ENCODE measurements at places on chromosomes 6 and 20. TPM values are rescaled to one million over a fixed set of nuclear protein-coding genes. Genes with fewer than 3 reads are reported as not detected.

DNA sequence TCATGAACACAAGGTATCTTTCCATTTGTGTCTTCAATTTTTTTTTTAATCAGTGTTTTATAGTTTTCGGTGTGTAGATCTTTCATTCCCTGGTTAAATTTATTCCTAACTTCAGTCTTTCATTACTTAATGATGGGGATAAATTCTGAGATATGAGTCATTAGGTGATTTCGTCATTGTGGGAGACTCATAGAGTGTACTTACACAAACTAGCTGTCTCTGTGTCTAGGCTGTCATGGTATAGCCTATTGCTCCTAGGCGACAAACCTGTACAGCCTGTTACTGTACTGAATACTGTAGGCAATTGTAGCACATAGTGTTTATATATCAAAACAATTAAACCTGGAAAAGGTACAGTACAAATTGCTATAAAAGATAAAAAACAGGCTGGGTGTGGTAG, 42.1 kb downstream of the SMAP1 start:
- no peak overlapping the region for H3K4me3 ChIP-seq
- H3K27ac ChIP-seq: no peak overlapping the region
- H3K4me1 ChIP-seq: peaks cover 6% of the 10 kb centered on the region
- no peak for DNase-seq

GRCh38 chr20:829551-829950, 4.0 kb upstream of the FAM110A start:
- H3K36me3 ChIP-seq: no peaks in the 10 kb centered on the region
- H3K27ac ChIP-seq: no peak overlapping the region
- no peaks in the 10 kb centered on the region for H3K27me3 ChIP-seq
- no peak for DNase-seq
- no peak overlapping the region for H3K4me3 ChIP-seq

GRCh38 chr20:45950330-45950646, 15.8 kb downstream of the PCIF1 start:
- H3K36me3 ChIP-seq: no peaks in the 10 kb centered on the region
- H3K27me3 ChIP-seq: no peaks in the 10 kb centered on the region
- peaks cover 9% of the 10 kb centered on the region for H3K4me1 ChIP-seq
- DNase-seq: no peak
- peak overlapping the region; percentile 96 for H3K27ac ChIP-seq

GRCh38 chr20:59985864-59986263, 27.6 kb downstream of the CDH26 start:
- no peaks in the 10 kb centered on the region for H3K27me3 ChIP-seq
- H3K27ac ChIP-seq: no peak overlapping the region
- DNase-seq: no peak
- H3K4me3 ChIP-seq: no peak overlapping the region

DNA sequence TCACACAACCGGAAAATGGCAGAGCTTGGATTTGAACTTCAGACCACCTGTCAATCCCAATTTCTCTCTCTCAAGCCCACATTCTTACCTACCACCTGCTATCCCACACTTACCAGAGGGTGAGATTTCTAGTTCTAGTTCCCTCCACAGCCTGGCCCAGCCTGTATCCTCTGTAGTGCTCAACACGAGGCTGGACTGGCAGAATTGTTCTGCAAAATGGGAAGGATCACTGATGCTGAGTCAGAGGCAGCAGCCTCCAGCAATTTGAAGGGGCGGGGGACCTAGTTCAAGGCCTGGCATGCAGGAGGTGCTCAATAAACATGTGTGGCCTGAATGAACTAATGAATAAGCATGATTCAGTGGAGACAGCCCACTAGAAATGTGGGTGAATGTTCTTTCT, 53.6 kb upstream of the TTPAL start:
- H3K27me3 ChIP-seq: no peaks in the 10 kb centered on the region
- no peak for DNase-seq
- no peaks in the 10 kb centered on the region for H3K4me1 ChIP-seq
- H3K4me3 ChIP-seq: no peak overlapping the region
- H3K36me3 ChIP-seq: no peaks in the 10 kb centered on the region

GRCh38 chr6:165922309-165922794, 245.3 kb downstream of the TBXT start:
- H3K4me1 ChIP-seq: no peaks in the 10 kb centered on the region
- H3K27me3 ChIP-seq: no peaks in the 10 kb centered on the region
- no peak for DNase-seq
- no peak overlapping the region for H3K4me3 ChIP-seq
- H3K36me3 ChIP-seq: no peaks in the 10 kb centered on the region
- H3K27ac ChIP-seq: no peak overlapping the region

DNA sequence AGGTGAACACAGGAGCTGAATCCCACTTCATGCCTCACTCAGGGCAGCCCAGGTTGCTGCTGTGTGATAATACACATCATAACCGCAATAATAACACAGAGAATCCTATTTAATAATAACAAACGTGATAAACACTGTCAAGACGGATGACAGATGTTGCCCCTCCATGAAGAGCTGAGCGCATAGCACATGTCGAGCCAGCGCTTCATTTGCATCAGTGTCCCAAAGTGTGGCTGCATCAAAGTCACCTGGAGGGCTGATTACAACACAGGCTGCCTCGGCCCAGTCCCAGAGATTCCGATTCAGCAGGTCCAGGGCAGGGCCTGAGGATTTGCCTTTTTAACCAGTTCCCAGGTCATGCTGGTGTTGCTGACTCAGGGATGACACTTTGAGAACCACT, 198.5 kb downstream of the QKI start:
- no peak overlapping the region for H3K27ac ChIP-seq
- no peaks in the 10 kb centered on the region for H3K36me3 ChIP-seq
- H3K4me3 ChIP-seq: no peak overlapping the region
- no peaks in the 10 kb centered on the region for H3K4me1 ChIP-seq

DNA sequence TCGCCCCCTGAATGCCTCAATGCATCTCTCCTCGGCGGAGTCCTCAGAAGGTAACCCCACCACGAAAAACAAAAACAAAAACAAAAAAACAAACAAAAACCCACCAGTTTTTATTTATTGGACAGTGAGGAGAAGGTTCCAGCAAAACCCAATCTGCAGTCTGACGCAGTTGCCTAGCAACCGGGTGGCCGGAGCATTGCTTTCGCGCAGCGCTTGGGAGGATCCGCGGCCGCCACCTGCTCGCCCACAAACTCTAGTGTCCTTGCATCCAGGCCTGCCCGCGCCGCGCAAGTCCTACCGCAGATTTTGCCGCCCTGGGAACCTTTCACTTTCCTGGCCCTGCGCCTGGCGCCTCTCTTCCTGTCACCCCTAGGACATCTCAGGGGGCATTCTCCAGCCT, 17.6 kb downstream of the TFAP2B start:
- H3K27ac ChIP-seq: no peak overlapping the region
- H3K4me1 ChIP-seq: no peaks in the 10 kb centered on the region
- H3K36me3 ChIP-seq: no peaks in the 10 kb centered on the region
- DNase-seq: no peak
- no peak overlapping the region for H3K4me3 ChIP-seq

DNA sequence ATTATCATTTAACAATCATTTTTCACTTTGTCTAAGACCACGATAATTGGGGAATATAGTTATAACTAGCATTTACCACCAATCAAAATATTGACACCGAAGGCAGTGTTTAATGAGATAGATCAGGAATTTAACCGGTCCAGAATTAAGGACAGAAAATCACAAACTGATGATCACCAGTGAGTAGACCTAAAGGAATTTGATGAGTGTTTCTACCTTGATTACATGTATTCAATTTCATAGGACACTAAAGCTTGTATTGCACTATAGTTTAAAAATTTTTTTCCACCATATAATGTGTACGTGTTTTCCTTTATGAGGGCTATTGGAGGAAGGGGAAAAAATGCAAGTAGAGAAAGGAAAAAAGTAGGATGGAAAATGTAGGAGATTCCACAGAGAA, 22.6 kb upstream of the ARHGAP18 start:
- DNase-seq: no peak
- no peaks in the 10 kb centered on the region for H3K36me3 ChIP-seq
- no peaks in the 10 kb centered on the region for H3K4me1 ChIP-seq
- no peaks in the 10 kb centered on the region for H3K27me3 ChIP-seq
- no peak overlapping the region for H3K27ac ChIP-seq

DNA sequence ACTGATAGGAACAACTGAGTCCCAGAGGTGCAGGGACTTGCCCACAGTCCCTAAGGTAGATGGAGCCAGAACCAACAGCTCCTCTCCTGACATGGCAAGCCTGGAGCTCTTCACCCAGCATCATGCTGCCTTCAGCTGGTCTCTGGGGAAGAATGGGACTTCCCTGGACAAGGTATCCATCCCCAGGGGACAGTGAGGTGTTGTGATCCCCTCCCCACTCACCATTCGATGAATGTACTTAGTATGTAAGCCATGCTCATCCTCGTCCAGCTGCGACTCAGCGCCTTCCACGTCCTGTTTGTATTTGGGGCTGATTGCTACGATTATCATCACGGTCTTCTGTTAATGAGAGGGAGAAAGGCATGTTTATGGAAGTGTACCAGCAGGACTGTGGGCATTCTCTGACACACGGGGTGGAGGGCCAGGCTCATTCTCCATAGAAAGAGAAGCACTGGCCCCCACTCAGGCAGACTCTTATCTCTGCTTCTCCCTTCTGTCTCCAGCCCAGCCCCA, 39.4 kb downstream of the TRAF3IP2 start:
- DNase-seq: no peak
- no peaks in the 10 kb centered on the region for H3K27me3 ChIP-seq
- H3K4me3 ChIP-seq: no peak overlapping the region
- H3K36me3 ChIP-seq: peaks cover 28% of the 10 kb centered on the region

- no peaks in the 10 kb centered on the region for H3K27me3 ChIP-seq
- peaks cover 27% of the 10 kb centered on the region for H3K4me1 ChIP-seq
- H3K27ac ChIP-seq: peak overlapping the region; percentile 69
- H3K36me3 ChIP-seq: no peaks in the 10 kb centered on the region
- H3K4me3 ChIP-seq: no peak overlapping the region
Observed at GRCh38 chr6:170317718-170318117, 11.2 kb downstream of the FAM120B start.

- H3K27ac ChIP-seq: peak overlapping the region; percentile 1
- no peaks in the 10 kb centered on the region for H3K27me3 ChIP-seq
- H3K4me3 ChIP-seq: no peak overlapping the region
- H3K36me3 ChIP-seq: no peaks in the 10 kb centered on the region
- H3K4me1 ChIP-seq: peaks cover 62% of the 10 kb centered on the region
- DNase-seq: no peak
Observed at GRCh38 chr6:13427801-13428582, 59.4 kb downstream of the GFOD1 start.

DNA sequence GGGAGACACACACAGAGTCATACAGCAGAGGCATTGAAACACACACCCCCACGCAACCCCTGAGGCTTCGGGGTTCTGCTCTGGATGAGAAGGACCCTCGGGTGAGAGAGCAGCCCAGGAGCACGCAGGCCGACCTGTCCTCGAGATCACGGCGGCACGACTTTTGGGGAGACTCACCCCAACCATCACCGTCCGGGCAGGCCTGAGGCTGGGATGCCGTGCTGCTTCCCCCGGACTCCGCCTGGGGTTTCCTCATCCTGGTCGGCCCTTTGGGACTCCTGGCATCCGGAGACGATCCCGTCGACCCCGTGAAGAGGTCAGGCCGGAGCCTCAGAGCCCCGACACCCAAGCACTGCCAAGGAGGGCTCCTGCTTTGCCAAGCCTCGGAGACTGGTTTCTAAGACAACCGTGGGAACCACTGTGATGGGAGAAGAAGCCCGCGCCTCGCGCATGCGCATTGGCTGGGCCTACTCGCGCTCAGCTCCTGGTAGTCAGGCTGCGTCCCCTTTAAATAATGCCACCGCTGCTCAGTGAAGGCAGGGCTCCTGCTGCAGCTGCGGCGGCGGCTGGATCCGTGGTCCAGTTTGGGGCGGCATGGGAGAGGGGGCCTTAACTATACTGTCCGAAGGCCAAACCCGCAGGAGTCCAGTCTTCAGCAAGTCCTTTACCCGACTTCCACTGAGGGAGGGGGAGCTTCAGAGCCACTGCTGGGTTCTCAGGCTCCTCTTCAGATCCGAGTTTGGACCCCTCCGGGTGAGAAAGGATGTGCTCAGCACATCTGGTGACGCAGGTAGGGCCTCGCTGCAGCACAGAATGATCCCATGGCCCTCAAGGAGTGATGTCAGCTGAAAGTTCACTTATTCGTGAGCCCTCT, 171.4 kb upstream of the ZNF337 start:
- no peak overlapping the region for H3K27ac ChIP-seq
- H3K36me3 ChIP-seq: no peaks in the 10 kb centered on the region
- DNase-seq: peak; percentile 50
- H3K4me1 ChIP-seq: peaks cover 11% of the 10 kb centered on the region
- H3K4me3 ChIP-seq: peak overlapping the region; percentile 51

DNA sequence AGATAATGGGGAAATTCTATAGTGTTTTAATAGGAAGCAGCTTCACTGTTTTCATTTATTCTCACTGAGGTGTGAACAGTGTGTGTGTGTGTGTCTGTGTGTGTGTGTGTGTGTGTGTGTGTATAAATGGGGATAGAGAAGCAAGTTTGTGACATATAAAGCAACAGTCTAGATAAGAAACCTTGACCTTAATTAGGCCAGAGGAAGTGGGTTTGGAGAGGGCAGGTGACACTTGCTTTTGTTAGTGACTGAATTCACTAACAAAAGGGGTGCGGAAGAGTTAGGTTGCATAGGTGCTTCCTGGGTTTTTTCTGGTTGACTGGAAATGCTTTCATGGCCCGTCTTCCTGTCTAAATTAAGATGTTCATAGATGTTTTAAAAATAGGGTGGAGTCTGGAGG, 515.7 kb upstream of the FLRT3 start:
- no peak for DNase-seq
- H3K27ac ChIP-seq: no peak overlapping the region
- H3K4me3 ChIP-seq: no peak overlapping the region
- H3K36me3 ChIP-seq: no peaks in the 10 kb centered on the region
- no peaks in the 10 kb centered on the region for H3K27me3 ChIP-seq
- H3K4me1 ChIP-seq: no peaks in the 10 kb centered on the region

GRCh38 chr20:45230631-45231030, 9.5 kb downstream of the SEMG2 start:
- no peak for DNase-seq
- no peak overlapping the region for H3K4me3 ChIP-seq
- H3K4me1 ChIP-seq: no peaks in the 10 kb centered on the region
- H3K27ac ChIP-seq: no peak overlapping the region
- H3K36me3 ChIP-seq: no peaks in the 10 kb centered on the region
- no peaks in the 10 kb centered on the region for H3K27me3 ChIP-seq

DNA sequence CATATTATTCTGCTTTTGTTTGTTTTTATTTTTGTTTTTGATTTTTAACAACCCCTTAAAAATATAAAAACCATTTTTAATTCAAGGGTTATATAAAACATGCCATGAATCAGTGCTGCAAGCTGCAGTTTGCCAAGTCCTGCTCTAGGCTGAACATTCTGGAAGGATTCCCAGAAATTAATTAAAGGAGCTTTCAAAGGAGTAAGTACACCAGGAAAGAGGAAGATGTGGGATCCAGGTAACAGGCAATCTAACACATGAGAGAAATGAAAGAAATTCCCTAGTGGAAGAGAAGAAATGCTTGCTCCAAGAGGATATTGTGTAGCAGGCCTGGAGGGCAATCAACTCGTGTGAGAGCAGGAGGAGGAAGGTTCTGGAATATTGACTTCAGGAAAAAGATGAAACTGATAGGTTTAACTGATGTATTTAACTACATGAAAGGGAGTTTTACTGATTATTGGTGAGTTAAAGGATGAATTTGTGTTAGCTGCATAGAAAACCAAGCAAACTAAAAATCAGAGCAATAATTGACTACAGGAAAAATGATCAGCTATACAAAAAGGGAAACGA, 146.0 kb upstream of the PHACTR1 start:
- no peaks in the 10 kb centered on the region for H3K4me1 ChIP-seq
- H3K4me3 ChIP-seq: no peak overlapping the region

The HAO1 gene
- 0.40 TPM for total RNA-seq

The CCN5 gene
- 60.9 TPM for total RNA-seq

The ERVFRD-1 gene
- total RNA-seq: not detected

The FYN gene
- total RNA-seq: 36.8 TPM

The CCM2L gene
- 2.2 TPM for total RNA-seq

The COL9A1 gene
- total RNA-seq: not detected

The MUC22 gene
- total RNA-seq: 0.24 TPM

The SEMG1 gene
- total RNA-seq: not detected

The GTSF1L gene
- total RNA-seq: not detected

The BTN1A1 gene
- not detected for total RNA-seq

The HTR1E gene
- total RNA-seq: not detected

The SLC35F1 gene
- total RNA-seq: 0.29 TPM
